Stimulated activated CD4-positive, alpha-beta T cell treated with anti-CD3 and anti-CD28 coated beads, Interleukin-15, amount 100 ng/mL, for 24 hours (primary cell): ENCODE measurements at places on chromosomes 16 and 17.
A peak's percentile ranks its signal among the peaks of the same experiment; 100 is the strongest.

DNA sequence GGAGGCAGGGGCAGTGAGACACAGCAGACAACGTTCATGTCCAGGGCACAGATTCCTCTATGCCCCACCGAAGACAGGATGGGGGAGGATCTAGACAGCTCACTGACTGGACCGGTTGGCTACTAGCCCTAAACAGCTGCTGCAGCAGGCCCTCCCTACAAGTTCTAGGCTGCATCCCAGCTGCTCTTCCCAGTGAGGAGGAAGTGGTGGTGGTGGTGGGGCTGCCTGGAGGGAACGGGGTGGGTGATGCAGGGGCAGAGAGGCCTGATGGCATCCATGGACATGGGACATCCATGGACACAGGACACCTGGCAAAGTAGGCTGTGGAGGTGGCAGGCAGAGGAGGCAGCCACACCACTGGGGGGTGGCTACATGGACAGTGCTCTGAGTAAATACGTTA, 18.3 kb downstream of the SPHK1 start:
- DNase-seq, result no peak

DNA sequence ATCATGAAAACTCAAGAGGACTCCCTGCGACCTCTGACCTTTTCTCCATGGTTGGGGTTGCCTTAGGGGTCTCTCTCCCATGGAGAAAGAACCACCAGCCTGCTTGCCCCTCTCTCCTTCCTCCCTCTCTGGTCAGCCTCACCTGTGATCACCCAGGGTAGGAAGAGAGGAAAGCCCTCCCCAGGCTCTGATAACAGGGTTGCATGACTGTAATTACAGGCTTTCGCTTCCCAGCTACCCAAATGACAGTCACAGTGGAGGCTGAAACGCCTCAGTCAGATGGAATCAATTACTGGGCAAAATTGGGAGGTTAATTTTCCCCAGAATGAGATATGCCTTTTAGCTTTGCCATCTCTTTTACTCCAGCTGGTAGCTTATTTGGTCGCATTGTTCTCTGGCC, 265.8 kb upstream of the SOX9 start:
- DNase-seq, result no peak

GRCh38 chr17:45923511-45924268, 29.3 kb downstream of the MAPT start:
- no peak for DNase-seq

GRCh38 chr16:86101137-86101896, 202.4 kb downstream of the IRF8 start:
- DNase-seq, result no peak

DNA sequence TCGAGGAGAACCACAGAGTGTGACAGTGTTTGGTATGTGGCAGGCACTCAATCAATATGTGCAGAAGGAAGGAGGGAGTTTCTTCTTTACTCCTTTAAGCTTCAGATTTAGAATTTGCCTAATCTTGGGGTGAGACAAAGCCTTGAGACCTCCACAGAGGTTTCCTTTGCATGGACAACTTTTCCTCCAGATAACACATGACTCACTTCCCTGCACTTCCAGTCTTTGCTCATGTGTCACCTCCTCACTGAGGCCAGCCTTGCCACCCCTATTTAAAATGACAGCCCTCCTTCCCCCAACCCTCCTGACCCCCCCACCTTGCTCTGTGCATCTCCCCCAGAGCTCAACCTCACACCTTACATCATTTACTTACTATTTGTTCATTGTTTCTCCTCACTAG, 17.4 kb upstream of the NOS2 start:
- no peak for DNase-seq

GRCh38 chr16:66427871-66428681, 981 bp downstream of the BEAN1 start:
- DNase-seq, result peak; percentile 18

DNA sequence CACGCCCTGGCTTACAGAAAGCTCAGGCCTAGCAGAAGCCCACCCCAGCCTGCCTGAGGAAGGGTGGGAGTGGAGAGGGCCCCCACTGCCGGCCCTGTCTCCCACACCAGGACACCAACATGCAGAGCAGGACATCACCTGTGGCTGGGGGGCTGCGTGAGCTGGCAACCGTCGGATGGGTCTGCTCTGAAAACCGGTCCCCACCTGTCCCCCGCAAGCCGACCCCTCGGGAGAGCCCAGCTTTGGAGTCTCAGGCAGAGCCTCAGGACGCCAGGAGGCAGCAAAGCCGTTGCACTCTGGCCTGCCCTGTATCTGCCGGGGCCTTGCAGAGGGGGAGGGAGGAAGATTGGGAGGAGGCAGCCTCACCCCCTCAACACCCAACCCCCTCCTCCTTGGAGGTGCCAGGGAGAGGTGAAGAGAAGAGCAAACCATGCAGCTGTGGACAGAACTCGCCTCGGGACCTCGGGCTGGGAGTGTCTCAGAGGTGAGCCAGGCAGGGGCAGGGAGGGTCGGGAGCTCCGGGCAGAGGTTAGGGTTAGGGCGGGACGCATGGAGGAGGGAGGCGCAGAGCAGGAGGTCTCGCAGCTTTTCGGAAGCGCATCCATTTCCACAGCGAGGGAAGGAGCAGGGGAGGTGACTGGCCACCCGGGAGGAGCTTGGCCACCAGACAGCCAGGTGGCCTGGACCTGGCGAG, 30.4 kb upstream of the ZC3H18 start:
- no peak for DNase-seq

GRCh38 chr17:28599311-28600184, 723 bp upstream of the SPAG5 start:
- peak; percentile 80 for DNase-seq

DNA sequence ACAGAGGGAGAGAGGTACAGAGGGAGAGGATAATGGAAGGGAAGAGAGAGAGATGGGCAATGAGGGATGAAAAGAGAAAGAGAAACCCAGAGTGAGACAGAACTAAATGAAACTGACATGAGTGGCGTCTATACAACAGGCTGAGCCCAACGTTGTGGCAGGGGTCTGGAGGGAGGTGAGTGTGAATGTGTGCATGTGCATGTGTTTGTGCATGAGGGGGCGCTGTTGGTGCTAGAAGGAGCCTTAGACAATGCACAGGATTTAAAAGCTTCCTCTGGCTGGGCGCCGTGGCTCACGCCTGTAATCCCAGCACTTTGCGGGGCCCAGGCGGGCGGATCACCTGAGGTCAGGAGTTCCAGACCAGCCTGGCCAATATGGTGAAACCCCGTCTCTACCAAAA, 454.8 kb upstream of the CDH11 start:
- DNase-seq, result no peak

DNA sequence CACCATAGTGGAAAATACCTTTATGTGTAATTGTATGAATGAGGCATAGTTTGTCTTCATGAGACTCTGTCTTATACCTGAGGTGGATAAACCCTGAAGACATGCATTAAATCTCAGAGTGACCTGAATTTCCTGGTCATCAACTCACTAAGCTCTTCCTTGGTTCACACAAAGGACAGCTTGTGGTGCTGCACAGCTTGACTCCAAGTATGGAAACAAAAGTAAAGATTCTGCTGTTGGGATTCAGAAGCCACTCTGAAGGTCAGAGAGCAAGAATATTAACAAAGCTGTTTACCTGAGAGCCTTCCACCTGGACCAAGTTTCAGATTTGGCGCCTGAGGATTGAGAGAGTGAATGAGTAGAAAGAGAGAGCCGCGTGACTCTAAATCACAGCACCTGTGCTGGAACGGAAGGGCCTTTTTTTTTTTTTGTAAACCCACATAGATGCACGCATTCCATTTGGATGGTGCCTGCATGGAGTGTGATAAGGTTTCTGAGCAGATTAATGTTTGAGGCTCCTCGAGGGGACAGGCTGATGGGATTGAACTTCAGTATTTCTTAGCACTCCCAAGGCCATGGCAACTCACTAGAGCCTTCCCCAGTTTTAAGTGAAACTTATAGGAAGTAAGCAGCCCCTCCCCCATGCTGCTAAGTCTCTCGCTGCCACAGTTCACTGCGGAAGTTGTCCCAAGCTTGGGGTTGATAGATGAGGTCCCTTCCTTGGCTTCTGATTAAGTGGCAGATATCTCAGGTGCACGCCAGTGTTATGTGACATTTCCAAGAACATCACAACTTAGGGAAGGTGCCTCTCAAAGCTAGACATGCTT, 28.7 kb downstream of the CALB2 start:
- no peak for DNase-seq

DNA sequence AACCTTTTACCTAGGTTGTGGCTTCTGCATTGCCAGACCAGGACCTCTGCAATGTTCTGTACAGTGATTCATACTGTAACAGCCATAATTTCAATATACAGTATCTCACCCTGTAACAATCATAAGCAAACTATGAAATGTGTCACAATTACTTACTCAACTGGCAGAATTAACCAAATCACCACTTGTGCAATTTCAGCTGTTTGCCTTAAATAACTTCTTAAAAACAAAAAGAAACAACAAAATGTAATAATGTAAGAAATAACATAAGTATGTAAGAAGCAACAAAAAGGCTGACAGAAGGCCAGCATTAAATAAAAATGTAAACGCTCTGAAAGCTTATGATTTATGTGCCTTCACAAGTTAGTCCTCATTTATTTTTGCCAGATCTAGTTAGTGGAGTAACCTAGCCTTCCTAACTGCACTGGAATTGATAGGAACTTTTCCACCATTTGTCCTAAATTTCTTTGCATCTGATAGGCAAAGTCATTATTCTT, 96.9 kb downstream of the SKAP1 start:
- no peak for DNase-seq

DNA sequence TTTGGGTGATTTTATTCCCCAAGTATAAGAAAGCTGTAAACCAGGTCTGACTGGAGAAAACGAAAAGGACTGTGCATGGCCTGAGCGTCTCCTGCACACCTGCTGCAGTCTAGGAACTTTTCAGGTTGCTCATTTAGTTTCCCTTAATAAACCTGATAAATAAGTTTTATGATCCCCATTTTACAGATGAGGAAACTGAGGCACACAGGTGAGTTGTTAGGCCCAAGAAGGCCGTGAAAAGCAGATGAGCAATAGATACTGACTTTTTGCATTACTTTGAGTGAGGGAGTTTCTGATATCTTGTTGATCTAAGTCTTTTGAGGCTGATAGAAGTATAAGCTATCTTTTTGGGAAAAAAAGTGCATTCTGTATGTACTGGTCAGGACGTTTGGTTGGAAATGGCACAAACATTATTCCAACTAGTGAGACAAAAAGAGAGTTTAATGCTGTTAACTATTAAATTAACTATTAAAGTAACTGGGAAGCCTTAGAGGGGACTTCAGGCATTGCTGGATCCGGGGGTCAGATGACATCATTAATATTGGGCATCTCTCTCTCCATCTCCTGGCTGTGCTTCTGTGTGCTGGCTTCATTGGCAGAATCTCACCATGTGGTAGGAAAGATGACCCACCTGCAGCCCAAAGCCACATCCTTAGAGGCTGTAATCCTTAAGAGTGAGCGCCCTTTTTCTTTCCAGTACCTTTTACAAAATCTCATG, 163.4 kb downstream of the CMIP start:
- no peak for DNase-seq

- no peak for DNase-seq
Measured at GRCh38 chr17:82753201-82753464, 1.3 kb downstream of the TBCD start.

- DNase-seq, result no peak
Measured at GRCh38 chr16:65772134-65772732, 594.3 kb upstream of the CDH5 start.

DNA sequence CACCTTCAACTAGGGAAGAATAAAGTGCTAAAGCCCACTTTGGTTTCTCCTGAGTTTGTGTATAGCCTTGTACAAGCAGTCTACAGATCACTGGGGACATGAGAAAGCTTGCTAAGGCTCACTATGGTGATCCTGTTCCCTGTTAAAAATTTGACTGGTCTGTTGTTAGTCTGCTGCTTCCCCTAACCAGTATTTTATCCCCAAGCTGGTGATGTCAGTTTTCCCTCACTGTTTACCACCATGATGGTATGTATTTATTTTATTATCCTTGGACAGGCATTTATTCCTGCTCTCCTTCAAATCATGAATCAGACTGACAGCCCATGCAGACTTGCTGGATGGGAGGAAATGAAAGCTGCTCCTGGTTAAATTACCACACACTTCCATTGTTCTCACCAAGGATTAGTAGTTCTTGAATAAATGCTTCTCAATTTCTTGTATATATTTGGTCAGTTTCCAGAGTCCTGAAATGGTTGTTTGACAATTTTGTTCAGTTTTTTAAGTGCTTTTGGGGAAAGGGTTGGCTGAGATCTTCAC, 99.6 kb downstream of the CA4 start:
- DNase-seq, result no peak

DNA sequence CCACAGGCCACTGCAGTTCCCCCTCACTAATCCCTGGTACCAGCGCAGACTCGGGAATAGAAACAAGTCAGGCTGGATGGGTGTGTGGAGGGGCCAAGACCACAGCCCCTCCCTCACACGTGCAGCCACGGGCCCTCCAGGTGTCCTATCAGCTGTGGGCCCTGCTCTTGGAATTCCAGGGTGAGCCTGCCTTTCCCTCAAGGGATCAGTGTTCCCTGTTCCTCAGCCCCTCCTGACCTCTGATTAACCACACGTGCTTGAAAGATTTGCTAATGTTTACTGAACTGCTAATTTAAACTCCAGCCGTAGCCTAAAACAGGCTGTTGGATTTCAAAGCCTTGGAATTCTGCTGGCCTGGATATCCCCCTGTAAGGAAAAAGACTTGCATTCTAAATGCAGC, 146.4 kb downstream of the SOCS1 start:
- no peak for DNase-seq

GRCh38 chr17:14712611-14713021, 411.7 kb downstream of the HS3ST3B1 start:
- DNase-seq, result no peak

- no peak for DNase-seq
Measured at GRCh38 chr16:15953929-15954813, 4.8 kb downstream of the ABCC1 start.

GRCh38 chr16:82562183-82562683, 64.5 kb upstream of the CDH13 start:
- no peak for DNase-seq

- no peak for DNase-seq
Measured at GRCh38 chr17:61464130-61464842, 12.1 kb downstream of the TBX4 start.

GRCh38 chr17:2239882-2240430, 63.6 kb downstream of the SMG6 start:
- DNase-seq, result peak; percentile 67

DNA sequence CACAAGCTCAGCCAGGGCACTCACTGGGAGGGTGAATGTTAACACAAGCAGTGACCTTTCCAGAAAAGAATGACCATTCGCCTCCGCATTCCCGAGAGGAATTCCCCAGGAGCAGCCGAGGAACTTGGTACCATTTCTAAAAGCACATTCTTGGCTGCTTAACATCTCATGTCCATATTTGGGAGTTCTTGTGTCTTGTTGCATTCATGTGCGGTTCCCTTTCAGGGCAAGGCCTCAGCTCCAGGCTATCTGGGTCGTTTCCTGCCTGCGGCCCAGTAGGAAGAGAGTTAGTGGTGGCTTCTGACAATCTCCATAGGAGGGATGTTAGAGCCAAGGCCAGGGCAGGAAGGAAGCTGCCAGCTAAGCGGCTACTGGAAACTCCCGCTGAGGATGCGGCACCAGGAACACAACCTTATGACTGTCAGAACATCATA, 27.8 kb upstream of the MEAK7 start:
- DNase-seq, result no peak
